ENCODE measurements at places on chromosomes 11 and 22.

DNA sequence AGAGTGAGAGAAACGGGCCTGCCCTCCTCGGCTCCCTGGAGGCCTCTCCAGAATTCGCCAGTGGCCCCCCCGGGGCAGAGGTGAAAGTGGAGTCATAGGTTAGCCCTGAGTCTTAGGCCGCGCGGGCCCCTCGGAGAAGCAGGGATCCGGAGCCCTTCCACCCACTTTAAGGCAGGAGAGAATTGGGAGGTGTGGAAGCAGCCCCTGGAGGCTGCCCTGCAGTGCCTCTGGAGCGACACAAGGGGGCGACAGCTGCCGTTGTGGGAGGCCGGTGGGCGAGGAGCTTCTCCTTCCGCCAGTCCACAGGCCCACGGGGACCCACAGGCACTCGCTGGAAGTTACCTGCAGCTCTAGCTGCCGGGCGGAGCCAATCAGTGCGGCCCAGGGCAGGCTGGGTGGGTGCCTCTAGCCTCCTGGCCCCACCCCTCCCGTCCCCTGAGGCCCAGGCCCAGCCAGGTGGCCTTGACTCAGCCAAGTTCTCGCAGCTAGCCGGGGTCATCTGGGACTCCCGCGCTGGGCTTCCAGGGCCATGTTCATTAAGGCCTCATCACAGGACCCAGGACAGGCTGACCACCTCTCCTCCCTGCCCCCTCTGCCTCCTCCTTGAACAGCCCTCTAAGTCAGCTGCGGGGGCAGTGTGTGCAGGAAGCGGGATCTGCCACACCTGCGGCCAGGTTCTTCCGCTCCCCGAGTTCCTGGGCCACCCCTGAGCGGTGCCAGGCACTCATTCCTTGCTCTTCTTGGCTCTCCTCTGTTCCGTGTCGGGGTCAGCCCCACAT lies 5.0 kb downstream of the DGKZ start:
- DNase-seq = no peak

DNA sequence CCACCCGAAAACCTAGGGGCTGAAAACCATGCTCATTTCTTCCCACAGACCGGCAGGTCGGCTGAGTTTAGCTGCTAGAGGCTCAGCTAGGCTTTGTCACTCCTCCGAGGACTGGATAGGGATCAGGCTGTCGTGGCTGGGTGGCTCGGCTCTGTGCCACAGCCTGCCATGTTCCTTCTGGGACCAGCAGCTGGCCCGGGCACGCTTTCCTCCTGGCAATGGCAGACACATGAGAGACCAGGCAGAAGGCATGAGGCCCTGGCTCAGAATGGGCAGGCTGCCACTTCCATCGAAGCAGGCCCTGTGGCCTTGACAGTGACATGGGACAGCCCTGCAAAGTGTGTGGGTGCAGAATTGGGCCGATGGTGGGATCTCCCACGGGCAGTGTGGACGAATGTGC lies 20.9 kb downstream of the PARVG start:
- no peak for DNase-seq

- no peak for DNase-seq
These were observed 95.0 kb downstream of the GRAMD1B start for GRCh38 chr11:123525097-123525496.

DNA sequence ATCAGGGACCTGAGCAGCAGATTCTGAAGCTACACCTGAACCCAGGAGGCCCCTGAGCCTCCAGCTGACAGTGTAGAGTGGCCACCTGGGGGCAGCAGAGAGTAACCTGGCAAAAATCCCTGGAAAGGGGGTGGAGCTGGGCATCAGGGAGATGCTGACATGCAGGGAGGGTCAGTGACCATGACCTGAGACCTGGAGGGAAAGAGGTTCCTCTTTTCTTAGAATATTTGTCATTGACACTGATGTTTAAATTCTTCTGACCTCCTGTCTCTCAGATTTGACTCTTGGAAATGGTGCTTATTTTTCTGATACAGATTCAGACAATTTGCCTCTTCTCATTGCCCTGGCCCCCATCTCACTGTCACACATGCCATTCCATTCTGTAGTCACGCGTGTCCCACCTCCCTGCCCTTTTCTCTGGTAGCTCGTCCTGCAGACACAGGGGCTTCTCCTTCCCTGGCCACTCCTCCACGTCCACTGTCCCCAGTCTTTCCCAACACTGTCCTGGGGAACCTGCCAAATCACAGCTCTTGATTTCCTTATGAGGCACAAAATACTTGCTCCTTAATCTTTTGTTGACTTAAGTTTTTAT lies 117.2 kb upstream of the IGLL5 start:
- no peak for DNase-seq

DNA sequence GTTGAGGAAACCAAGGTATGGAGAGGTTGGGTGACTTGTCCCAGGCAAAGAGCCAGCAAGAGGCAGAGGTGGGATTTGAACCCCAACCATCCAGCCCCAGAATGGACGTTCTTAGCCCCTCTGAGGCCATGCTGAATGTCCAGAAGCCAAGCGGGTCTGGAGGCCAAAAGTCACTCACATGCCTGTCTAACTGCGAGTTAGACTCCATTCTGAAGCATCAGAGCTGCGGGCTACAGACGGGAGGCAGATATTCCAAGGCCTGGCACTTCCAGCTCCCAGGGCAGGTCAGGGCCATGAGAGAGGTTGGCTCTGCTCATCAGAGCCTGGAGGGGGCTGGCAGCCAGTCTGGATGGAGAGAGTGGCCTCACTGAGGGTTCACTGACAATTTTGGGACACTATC lies 616.5 kb downstream of the BRD1 start:
- DNase-seq = no peak

DNA sequence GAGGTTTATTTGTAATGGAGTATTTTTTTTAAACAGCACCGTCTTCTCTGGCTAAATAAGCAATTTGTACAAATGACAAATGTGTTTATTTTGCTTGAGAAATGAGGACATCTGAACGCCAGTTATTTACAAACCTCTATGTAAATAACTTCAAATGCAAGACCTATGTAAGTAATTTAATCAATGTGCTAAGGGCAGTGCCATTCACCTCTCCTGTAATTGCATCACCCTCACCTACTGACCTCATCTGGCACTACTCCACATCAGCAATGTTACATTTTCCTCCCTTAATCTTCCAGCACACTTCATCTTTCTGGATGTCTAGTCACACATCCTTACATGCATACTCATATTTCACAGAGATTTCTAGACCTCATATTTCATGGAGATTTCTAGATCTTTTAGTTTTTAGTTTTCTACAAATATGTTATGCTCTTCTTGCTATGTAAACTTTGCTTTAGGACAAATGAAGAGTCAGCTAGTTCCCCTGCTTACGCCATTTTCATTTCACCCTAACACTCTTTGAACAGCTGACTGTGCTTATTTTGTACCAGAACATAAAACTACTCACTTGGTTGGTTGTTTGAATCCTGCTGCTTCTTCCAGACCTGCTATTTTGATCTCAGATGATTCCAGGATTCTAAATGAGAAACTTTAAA lies 238.6 kb downstream of the GRM5 start:
- no peak for DNase-seq

DNA sequence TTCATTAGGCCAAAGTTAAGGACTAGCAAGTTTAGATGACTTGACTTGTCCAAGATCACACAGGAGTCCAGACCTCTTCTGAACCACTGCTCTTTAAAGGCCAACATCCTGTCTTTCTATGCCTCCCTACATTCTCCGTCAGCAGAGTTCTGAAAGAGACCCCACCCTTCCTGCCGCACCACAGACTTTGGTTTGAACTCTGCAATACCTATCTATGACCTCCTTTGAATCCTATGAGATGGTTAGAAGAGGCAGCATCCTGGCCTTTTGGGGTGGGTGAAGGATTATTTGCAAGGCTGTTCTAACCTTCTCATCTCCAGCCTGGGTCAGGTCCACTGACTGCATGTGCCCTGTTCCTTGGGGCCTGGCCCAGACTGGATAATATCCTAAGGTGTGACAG lies 4.3 kb upstream of the RRM1 start:
- no peak for DNase-seq

DNA sequence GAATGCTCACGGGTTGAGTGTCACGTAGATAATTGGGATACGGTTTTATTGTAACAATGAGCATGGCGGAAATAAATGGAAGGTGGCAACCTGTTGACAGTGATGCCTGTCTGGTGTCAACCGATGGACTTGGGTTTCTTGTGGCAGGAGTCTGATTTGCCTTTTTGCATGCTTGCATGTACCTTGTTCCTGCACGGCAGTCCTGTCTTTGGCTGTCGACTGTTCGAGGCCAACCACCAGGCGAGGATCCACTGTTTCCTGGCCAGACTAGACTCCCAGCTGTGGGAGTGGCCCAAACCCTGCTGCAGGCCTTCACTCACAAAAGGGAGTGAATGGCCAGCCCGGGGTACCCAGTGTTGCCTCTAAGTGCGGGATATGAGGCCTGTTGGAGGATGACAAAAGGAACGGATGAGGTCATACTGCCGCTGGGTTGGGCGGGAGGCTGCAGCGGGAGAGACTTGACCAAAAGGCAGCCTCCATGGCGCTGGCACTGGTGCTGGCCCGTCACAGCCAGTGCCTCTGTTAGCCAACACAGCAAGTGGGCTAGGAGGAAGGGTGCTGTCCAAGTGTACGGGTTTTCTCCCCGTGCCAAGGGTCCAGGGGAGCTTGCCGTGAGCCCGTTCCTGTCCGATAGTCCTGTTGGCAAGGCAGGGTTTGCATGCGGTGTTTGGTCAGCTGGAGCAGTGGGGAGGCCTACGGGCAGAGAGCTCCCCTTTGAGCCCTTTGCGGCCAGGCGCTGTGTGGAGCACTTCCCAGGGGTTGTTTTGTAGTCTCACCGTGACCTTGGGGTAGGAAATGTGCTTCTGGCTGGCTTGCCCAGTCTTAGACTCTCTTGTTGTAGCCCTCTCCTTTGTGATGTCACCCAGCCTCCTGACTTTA lies 974 bp downstream of the DGCR8 start:
- no peak for DNase-seq

DNA sequence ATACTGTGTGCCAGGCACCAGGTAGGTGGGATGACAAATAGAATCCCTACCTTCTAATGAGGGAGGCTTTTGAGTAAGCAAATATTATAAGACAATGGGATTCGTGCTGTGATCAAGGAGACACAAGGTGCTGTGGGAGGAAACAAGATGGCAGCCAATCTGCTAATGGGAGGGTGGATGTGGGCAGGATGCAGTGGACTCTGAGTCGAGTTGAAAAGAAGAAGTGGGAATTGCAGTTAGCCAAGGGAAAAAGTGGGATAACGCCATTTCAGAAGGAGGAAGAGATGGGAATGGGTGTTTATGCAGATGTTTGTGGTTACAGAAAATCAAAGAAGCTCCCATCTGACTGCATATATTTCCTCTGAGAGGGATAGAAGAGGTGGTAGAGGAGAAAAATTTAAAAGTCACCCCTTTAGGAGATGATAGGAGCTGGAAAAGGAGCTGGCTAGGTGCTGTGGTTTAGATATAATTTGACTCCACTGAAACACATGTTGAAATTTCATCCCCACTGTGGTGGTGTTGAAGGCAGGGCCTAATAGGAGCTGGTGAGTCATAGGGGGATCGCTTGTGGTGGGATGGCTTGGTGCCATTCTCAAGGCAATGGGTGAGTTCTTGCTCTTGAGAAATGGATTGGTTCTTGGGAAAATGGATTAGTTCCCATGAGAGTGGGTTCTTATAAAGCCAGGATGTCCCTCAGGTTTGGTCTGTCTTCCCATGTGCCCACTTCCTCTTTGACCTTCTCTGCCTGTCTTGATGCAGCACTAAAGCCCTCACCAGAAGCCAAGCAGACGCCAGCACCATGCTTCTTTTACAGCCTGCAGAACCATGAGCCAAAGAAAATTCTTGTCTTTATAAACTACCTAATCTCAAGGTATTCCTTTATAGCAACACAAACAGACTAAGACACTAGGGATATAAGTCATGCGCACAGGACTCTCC lies 30.0 kb upstream of the POU2AF1 start:
- DNase-seq = no peak

Data from GF-D8 (cell line).